ENCODE measurements at places on chromosomes 5 and 9.

- H3K4me3 ChIP-seq, result no peak overlapping the region
- no peak for DNase-seq
- no peak overlapping the region for H3K27ac ChIP-seq
- no peaks in the 10 kb centered on the region for H3K27me3 ChIP-seq
Measured at GRCh38 chr5:155089643-155090042, 76.1 kb downstream of the KIF4B start.

DNA sequence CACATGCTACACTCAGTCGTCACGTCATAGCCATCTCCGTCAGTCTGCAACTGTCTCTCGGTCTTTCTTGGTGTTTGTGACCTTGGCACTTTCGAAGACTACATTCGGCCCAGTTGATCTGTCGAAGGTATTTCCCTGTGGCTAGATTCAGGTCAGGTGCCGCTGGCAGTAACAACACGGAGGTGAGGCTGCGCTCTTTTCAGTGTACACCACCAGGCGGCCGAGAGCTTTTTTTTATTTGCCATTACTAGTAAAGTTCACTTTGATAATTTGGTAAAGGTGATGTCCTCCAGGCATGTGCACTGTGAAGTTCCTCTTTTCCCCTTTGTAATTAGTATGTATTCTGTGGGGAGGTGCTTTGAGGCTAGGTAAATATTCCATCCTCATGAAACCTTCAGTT lies 49.7 kb downstream of the RNF130 start:
- H3K27ac ChIP-seq, result no peak overlapping the region
- DNase-seq, result no peak
- no peaks in the 10 kb centered on the region for H3K36me3 ChIP-seq
- no peaks in the 10 kb centered on the region for H3K27me3 ChIP-seq
- H3K4me3 ChIP-seq, result no peak overlapping the region
- H3K4me1 ChIP-seq, result no peaks in the 10 kb centered on the region

- no peak for DNase-seq
- H3K36me3 ChIP-seq, result no peaks in the 10 kb centered on the region
- no peak overlapping the region for H3K4me3 ChIP-seq
- peaks cover 10% of the 10 kb centered on the region for H3K4me1 ChIP-seq
- H3K27me3 ChIP-seq, result peaks cover 4% of the 10 kb centered on the region
- no peak overlapping the region for H3K27ac ChIP-seq
Measured at GRCh38 chr5:604391-604831, 7.7 kb upstream of the CEP72 start.

DNA sequence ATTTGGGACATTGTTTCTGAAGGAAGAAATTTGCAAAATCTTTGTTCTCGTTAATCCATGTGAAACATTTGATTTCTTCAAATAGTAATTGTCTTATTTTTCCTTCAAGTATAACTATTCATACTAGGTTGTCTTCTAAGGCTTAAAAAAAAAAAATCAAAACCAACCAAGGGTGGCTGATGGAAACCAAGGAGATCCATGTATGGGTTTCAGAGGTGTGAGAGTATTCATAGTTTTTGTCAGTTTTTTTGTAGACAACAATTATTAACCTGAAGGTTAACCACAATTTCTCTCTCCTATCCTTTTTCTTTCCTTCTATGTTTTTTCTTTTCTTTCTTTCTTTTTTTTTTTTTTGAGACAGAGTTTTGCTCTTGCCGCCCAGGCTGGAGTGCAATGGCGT lies 35.4 kb downstream of the KDM4C start:
- no peak for DNase-seq
- no peak overlapping the region for H3K4me3 ChIP-seq
- H3K4me1 ChIP-seq, result peaks cover 1% of the 10 kb centered on the region
- H3K27ac ChIP-seq, result no peak overlapping the region

- no peak for DNase-seq
- H3K4me1 ChIP-seq, result peaks cover 80% of the 10 kb centered on the region
- peaks cover 94% of the 10 kb centered on the region for H3K36me3 ChIP-seq
- peak overlapping the region; percentile 28 for H3K4me3 ChIP-seq
- H3K27me3 ChIP-seq, result no peaks in the 10 kb centered on the region
Measured at GRCh38 chr9:89473762-89474469, 24.0 kb downstream of the SEMA4D start.

DNA sequence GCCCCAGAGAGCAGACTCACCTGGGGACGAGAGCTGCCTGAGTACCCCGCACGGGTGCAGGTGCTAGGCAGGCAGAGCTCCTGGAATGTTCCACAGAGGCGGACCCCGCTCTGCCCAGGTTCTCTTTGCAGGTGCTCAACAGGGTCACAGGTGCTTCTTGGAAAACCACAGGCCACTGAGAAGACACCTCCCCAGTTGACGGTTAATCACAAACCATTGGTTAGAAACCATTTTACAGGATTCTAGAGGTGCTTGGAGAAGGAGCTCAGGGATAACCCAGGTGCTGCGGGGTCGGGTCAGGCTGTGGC lies 17.3 kb upstream of the SLC6A19 start:
- H3K36me3 ChIP-seq, result no peaks in the 10 kb centered on the region
- DNase-seq, result no peak
- H3K27me3 ChIP-seq, result no peaks in the 10 kb centered on the region
